GM23248 (cell line): ENCODE measurements at places on chromosomes 12 and 14.

DNA sequence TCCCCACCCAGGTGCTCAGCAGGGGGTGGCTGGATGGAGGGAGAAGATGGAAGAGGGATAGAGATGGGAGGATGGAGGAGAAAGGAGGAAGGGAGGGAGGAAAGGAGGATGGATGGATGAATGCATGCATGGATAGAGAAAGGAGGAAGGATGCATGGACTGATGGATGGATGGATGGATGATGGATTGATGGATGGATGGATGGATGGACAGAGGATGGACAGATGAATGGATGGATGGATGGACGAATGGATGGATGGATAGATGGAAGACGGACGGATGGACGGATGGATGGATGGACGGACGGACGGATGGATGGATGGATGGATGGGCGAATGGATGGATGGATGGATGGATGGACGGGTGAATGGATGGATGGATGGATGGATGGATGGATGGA, 64.1 kb downstream of the NCOR2 start:
- H3K36me3 ChIP-seq, result no peaks in the 10 kb centered on the region
- no peak for DNase-seq
- no peak overlapping the region for H3K4me3 ChIP-seq
- no peak overlapping the region for H3K27ac ChIP-seq

GRCh38 chr12:28497889-28498411, 307.7 kb downstream of the CCDC91 start:
- peak; percentile 49 for DNase-seq
- H3K27me3 ChIP-seq, result no peaks in the 10 kb centered on the region
- H3K4me1 ChIP-seq, result peaks cover 23% of the 10 kb centered on the region
- no peak overlapping the region for H3K4me3 ChIP-seq
- no peaks in the 10 kb centered on the region for H3K36me3 ChIP-seq

DNA sequence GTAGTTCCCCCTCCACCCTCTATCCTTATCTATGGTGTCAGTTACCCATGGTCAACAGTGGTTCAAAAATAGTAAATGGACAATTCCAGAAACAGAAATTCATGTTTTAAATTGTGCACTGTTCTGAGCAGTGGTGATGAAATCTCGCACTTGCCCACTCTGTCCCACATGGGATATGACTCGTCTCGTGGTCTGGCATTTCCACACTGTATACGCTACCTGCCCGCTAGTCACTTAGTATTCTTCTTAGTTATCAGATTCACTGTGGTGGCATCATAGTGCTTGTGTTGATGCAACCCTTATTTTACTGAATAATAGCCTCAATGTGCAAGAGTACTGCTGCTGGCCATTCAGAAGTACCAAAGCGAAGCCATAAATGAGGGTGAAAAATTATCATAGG, 507.0 kb downstream of the SNAPC1 start:
- no peaks in the 10 kb centered on the region for H3K27me3 ChIP-seq
- H3K36me3 ChIP-seq, result no peaks in the 10 kb centered on the region
- no peak for DNase-seq
- H3K4me3 ChIP-seq, result no peak overlapping the region
- H3K4me1 ChIP-seq, result no peaks in the 10 kb centered on the region
- H3K27ac ChIP-seq, result no peak overlapping the region

DNA sequence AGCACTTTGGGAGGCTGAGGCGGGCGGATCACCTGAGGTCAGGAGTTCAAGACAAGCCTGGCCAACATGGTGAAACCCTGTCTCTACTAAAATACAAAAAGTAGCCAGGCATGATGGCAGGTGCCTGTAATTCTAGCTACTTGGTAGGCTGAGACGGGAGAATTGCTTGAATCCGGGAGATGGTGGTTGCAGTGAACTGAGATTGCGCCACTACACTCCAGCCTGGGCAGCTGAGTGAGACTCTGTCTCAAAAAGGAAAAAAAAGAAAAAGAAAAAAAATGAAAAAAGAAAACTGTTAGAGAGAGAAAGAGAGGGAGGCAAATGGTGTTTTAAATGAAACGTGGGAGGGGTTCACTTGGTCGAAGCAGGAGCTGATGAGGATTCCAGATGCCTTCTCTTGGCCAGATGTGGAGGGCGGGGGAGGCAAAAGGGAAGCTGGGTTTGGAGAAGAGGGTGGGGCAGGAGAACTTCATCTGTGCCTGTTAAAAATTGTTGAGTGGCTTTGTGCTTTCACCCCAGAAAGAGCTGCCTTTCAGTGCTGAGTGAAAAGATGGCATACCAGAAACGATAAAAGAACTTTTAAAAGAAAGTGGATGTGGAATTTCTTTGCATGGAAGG, 1.1 kb downstream of the EMP1 start:
- H3K27me3 ChIP-seq, result no peaks in the 10 kb centered on the region
- peak; percentile 84 for DNase-seq
- peaks cover 6% of the 10 kb centered on the region; the same call in 1 of the 2 replicates for H3K36me3 ChIP-seq
- peaks cover 60% of the 10 kb centered on the region for H3K4me1 ChIP-seq
- peak overlapping the region; percentile 100 for H3K27ac ChIP-seq

DNA sequence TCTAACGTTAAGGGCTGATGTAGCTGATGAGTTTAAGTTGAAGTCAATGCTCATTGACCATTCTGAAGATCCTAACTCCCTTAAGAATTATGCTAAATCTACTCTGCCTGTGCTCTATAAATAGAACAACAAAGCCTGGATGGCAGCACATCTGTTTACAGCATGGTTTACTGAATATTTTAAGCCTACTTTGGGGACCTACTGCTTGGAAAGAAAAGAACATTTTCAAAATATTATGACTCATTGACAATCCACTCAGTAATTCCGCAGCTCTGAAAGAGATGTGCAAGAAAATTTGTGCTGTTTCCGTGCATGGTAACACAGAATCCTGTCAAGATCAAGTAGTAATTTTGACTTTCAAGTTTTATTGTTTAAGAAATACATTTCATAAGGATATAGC, 35.0 kb upstream of the NAV3 start:
- H3K4me1 ChIP-seq, result peaks cover 2% of the 10 kb centered on the region; the same call in 1 of the 2 replicates
- no peak overlapping the region for H3K4me3 ChIP-seq
- no peaks in the 10 kb centered on the region for H3K27me3 ChIP-seq
- DNase-seq, result peak; percentile 43
- H3K36me3 ChIP-seq, result no peaks in the 10 kb centered on the region

GRCh38 chr14:101819251-101819990, 57.9 kb downstream of the PPP2R5C start:
- no peak overlapping the region for H3K27ac ChIP-seq
- DNase-seq, result no peak
- H3K27me3 ChIP-seq, result no peaks in the 10 kb centered on the region
- H3K4me3 ChIP-seq, result no peak overlapping the region
- no peaks in the 10 kb centered on the region for H3K36me3 ChIP-seq

DNA sequence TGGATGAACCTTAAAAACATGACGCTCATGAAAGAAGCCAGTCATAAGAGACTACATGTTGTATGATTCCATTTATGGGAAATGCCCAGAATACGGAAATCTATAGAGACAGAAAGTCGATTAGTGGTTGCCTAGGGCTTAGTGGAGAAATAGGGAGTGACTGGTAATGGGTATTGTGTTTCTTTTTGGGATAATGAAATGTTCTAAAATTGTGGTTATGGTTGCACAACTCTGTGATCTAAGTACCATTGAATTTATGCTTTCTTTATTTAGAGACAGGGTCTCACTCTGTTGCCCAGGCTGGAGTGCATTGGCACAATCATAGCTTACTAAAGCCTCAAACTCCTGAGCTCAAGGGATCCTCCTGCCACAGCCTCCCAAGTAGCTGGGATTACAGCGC, 8.0 kb downstream of the RBMS2 start:
- no peak overlapping the region for H3K27ac ChIP-seq
- peaks cover 39% of the 10 kb centered on the region for H3K4me1 ChIP-seq
- no peaks in the 10 kb centered on the region for H3K27me3 ChIP-seq
- no peak for DNase-seq

DNA sequence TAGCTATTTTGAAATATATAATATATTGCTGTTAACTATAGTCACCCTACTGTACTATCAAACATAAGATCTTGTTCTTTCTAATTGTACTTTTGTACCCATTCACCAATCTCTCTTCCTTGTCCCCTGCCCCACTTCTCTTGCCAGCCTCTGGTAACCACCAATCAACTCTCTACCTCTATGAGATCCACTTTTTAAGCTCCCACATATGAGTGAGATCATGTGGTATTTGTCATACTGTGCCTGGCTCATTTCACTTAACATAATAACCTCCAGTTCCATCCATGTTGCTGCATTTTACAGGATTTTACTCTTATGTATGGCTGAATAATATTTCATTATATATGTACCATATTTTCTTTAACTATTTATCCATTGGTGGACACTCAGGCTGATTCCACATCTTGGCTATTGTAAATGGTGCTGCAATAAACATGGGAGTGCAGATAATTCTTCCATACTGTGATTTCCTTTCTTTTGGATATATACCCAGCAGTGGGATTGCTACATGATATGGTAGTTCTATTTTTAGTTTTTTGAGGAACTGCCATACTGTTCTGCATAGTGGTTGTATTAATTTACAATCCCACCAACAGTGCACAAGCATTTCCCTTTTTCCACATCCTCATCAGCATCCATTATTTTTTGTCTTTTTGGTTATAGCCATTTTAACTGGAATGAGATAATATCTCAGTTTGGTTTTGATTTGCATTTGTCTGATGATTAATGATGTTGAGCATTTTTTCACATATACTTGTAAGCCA, 33.5 kb upstream of the SPIC start:
- no peaks in the 10 kb centered on the region for H3K4me1 ChIP-seq
- H3K27me3 ChIP-seq, result no peaks in the 10 kb centered on the region
- H3K36me3 ChIP-seq, result no peaks in the 10 kb centered on the region
- DNase-seq, result no peak
- H3K4me3 ChIP-seq, result no peak overlapping the region

GRCh38 chr12:43241986-43242385, 310.0 kb downstream of the ADAMTS20 start:
- H3K36me3 ChIP-seq, result no peaks in the 10 kb centered on the region
- no peaks in the 10 kb centered on the region for H3K27me3 ChIP-seq
- no peak overlapping the region for H3K27ac ChIP-seq
- H3K4me3 ChIP-seq, result no peak overlapping the region
- peak; percentile 67 for DNase-seq
- H3K4me1 ChIP-seq, result peaks cover 8% of the 10 kb centered on the region
